ENCODE measurements at places on chromosomes 3 and 15.

GRCh38 chr3:42688016-42688415, 2.7 kb downstream of the KLHL40 start:
- DNase-seq, result no peak

DNA sequence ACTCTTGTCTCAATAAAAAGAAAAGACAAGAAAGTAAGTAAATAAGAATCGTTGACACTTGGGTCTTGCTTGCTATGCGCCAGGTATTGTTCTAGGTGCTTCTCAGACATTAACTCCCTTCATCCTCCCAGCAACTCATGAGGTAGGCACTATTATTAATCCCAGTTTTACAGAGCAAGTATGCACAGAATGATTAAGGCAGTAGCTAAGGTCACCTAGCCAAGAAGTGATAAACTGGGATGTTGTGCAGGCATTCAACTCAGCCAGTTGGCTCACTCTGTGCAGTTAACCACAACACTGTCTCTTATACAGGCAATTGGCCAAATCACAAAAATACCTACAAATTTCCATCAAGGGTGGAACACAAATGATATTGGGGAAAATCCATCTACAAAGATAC, 1.7 kb upstream of the C3orf33 start:
- no peak for DNase-seq

DNA sequence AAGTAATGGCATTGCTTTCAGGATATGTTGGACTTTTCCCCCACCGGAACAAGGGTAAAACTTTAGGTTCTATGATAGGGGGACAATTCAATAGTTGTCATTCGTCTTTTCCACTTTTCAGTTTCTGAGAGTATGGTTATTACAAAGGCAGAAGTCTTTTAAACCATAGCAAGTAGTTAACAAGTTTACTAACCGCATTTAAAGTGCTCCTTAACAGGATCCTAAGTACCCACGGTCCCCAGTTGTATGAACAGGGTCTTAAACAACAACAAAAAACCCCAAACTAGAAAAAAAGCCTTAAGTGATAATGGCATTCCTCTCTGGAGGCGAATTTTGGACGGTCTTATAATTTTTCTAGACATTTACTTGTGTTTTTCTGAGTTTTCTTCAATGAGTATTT, 831 bp downstream of the IFT57 start:
- no peak for DNase-seq

- DNase-seq, result no peak
These were observed 12.4 kb downstream of the TPM1 start for GRCh38 chr15:63054985-63055384.

- DNase-seq, result no peak
These were observed 231.5 kb downstream of the LRTM1 start for GRCh38 chr3:54696313-54696712.

- DNase-seq, result no peak
These were observed 18.5 kb upstream of the FBLN2 start for GRCh38 chr3:13530241-13531009.

GRCh38 chr3:195803289-195803908, 8.3 kb downstream of the MUC4 start:
- no peak for DNase-seq

DNA sequence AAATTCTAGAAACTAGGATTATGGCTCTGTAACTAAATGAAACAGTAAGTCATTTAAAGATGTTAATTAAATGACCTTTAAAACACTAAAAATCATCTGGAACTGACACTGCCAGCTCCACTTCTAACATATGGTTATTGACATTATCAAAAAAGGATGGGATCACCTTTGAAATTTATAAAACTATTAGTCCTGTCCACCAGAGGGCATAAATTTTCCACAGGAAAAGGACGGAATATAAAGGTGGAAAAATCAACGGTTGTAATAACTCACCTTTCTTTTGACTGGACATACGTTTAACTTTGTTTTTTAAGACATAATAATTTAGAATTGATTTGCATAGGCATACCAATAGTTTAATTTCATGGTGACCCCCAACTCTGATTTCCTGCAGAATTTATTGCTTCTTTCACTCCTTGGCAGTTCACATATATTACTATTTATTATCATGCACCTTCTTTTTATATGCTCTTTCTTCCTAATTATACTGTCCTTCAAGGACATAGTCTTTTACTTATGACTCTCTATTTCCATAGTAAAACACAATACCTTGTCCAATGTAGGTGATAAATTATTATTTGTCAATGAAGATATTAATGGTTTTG, 345.7 kb downstream of the CADM2 start:
- DNase-seq, result no peak

DNA sequence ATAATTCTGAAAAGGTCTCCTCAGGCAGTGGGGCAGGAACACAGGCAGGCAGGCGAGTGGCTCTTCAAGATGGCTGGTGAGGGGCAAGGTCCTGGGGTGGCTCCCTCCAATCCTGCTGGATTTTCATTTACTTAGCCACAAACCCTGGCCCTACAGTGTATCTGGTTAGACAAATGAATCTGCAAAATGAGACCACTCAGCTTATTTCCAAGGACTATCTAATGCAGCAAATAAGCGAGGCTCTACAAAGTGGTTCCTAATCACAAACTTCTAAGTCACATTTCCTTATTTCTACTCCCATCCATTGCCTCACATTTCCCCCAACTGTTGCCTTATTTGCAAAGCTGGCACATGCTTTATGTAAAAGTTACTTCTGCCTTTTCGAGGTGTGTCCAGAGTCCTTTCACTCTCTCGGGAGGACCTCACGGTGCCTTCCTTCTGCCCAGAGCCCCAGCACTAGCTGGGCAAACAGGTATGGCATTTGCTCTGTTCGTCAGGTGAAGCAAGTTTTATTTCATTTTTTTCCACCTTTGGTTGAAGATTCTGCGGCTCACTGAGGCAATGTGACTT, 40.5 kb downstream of the CCDC12 start:
- DNase-seq, result no peak

GRCh38 chr15:61835496-61836106, 224.6 kb downstream of the VPS13C start:
- DNase-seq, result peak; percentile 23

GRCh38 chr3:144429719-144430121, 458.1 kb downstream of the DIPK2A start:
- DNase-seq, result no peak

GRCh38 chr3:72636969-72637597, 211.2 kb downstream of the SHQ1 start:
- DNase-seq, result no peak

GRCh38 chr3:172018364-172018763, 21.0 kb upstream of the FNDC3B start:
- DNase-seq, result no peak

DNA sequence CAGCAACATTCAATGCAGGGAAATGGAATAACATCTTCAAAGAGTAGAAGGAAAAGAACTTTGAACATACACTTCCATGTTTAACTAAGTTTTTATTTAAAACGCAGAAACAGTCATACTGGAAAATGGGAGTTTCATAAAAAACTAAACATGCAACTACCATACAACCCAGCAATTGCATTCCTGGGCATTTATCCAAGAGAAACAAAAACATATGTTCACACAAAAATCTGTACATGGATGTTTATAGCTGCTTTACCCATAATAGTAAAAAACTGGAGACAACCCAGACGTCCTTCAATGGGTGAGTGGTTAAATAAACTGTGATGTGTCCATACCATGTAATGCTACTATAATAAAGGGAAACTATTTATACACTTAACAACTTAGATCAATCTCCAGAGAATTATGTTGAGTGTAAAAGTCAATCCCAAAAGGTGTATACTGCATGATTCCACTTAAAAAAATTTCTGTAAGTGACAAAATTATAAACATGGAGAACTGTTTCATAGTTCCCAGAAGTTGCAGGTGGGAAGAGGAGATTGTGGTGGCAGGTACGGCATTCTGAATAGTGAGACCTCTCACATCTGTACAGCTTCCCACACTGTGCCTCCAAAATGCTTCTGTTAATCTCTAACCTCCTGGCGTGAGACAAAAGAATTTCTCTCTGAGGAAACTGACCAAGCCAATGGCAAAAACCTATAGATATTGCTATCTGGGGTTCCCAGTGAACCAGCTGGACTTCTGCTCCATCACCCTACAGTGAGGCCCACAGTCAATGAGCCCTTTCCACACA, 23.1 kb downstream of the ISG20 start:
- DNase-seq, result no peak

GRCh38 chr3:25573386-25574171, 91.1 kb downstream of the TOP2B start:
- no peak for DNase-seq

- no peak for DNase-seq
These were observed 132.5 kb downstream of the FOXP1 start for GRCh38 chr3:71451060-71451459.

DNA sequence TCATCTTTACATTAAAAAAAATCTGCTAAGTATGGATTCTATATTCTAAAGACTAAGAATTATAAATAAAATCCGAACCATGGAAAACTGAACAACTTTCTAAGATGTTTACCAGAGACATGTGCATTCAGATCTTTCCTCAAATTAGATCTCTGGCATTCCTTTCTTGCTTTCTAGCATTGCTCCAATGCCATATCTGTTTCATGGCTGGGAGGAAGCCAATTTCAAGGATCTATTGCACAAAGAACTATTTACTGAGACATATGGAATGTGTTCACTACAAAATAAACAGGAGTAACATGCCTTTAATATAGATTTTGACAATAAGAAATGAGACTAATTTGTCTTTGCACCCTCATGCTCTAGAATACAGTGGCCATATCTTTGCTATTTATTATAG, 45.1 kb upstream of the NANOGP8 start:
- no peak for DNase-seq

GRCh38 chr3:186099178-186099577, 9.7 kb downstream of the ETV5 start:
- DNase-seq, result no peak

DNA sequence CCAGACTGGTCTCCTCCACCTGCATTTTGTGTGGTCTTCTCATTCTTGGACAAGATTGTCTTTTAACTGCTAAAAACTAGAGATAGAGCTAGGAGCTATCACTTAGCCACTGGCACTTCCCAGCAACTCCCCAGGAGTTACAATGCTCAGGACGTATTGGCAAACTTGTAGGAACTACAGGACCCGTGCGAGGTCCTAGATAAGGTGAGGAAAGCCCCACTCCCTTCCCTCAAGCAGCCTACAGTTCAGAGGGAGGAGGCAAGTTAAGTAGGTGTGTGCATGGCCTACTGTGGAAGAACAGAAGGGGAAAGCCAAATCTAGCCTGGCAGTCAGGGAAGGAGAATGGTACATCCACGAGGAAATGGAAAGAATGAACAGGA, 504.7 kb upstream of the PROK2 start:
- DNase-seq, result no peak

DNA sequence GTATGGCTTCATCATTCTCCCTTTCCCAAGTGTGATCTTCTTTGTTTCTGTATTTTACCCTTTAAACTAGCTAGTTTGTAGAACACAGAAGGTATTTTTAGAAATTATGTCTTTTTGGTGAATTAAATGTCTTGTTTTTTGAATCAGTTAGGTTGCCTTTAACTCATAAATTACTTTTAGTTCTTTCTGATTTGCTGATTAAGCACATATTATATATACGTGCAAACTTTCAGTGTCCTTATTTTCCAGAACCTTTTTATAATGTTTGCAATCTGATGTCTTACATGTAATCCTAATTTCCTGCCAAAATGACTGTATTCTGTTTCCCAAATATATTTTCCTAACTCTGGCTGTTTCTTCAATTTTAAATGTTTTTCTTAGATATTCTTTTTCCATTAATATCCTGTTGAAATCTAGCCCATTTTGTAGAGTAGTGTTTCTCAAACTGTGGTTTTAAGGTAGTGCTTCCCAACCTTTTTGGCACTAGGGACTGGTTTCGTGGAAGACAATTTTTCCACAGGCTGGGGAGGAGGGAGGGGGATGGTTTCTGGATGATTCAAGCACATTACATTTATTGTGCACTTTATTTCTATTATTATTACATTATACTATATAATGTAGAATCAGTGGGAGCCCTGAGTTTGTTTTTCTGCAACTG, 51.8 kb downstream of the CHD2 start:
- DNase-seq, result no peak

DNA sequence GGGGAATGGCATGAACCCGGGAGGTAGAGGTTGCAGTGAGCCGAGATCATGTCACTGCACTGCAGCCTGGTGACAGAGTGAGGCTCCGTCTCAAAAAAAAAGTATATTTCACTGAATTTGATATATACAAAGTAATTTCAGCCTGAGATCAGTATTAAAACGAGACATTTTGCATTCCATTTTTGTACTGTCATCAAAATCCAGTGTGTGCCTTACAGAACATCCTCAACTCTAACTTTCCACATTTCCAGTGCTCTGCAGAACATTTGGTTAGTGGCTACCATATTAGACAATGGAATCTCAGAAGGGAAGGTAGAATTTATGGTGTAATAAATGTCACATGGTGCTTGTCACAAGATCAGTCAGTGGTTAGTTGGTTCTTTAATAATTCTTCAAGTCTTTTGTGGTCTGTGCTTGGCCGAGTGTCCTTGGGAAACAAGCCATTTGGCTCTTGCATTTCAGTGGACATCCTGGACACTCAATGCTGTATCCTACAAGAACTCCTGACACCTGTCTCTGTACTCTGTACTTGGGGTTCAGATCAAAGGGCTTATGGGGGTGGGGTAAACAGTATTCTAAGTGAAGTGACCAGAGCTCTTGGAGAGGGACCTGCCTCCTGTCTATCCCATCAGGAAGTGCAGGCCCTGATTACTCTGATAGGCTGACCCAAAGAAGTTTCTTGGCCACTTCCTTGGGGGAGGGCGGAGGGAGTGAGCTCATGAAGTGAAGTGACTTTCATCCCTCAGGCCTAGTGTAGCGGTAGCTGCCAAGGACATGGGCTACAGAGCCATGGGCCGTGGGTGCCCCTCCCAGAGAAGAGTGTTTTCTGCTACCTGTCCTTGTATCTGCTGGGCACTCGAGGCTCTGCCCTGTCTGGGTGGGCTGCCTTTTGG, 3.7 kb downstream of the ACVR2B start:
- no peak for DNase-seq

DNA sequence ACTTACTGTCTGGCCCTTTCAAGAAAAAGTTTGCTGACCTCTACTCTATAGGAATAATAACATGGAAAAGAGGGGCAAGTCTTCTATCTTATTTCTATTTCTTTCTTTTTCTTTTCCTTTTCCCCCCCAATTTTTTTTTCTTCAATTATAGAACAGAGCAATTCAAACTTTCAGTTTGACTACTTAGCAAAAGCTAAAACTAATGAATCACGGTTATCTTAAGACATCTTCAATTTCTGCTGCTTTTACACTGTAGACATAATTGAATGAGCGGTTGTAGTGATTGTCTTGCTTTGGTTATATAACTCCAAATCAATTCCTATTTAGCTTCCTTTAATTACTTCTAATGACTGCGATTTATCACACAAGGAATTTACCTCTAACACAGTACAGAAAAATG, 74.3 kb upstream of the P2RY1 start:
- DNase-seq, result no peak

DNA sequence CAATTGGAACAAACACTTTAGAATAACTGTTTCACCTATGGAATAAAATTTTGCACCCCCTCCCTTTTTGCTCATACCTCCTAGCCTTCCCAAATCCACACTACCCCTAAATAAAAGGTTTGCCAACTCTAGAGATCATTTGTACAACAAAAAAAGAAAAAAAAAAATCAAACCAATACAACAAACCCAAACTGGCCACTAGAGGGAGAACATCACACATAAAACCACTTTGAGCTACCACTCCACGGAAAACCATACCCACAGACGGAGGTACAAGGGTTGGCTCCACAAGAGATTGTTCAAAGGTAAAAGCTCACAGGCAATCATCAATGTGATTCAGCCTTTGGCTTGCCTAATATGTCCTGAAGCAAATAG, 47.6 kb downstream of the SETMAR start:
- DNase-seq, result peak; percentile 8

Measured in stimulated activated CD8-positive, alpha-beta memory T cell treated with anti-CD3 and anti-CD28 coated beads, Interleukin-15, amount 100 ng/mL, for 48 hours (primary cell).